Stimulated activated CD8-positive, alpha-beta memory T cell treated with anti-CD3 and anti-CD28 coated beads, Interleukin-4, amount 100 ng/mL, for 4 hours (primary cell): ENCODE measurements at places on chromosomes 12 and 14.

- DNase-seq: no peak
Measured at GRCh38 chr12:31728289-31728916, 418 bp downstream of the AMN1 start.

DNA sequence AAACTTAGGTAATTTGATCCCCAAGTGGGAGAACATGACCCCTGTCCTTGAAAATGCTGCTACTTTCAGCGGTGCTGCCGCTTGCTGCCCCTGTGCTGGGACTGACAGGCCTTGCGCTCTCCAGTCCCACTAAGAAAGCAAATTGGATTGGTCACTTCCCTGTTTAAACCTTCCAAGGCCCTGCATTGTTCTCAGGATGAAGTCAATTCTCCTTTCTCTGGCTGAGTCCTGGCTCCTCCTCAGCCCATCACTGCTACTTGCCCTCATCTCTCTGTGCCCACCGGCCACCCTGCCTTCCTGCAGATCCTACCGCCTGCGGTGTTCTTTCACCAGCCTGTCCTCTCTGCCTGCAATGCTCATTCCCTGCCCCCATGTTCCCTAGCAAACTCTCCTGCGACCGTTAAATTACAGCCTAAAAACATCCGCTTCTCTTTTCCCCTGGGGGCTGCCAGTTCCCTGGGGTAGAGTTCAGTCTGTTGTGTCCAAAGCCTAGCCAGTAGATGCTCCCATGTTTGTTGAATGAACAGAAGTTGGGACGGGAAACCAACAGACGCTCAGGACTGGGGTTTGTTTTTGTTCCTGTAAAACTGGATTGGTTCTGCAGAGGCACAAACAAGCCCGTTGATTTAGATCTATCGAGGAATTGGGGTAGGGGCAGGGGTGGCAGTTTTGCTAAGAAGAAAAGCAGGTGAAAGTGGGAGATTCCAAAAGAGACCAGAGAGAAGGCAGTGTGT is 127.3 kb upstream of the HIF1A start:
- no peak for DNase-seq

DNA sequence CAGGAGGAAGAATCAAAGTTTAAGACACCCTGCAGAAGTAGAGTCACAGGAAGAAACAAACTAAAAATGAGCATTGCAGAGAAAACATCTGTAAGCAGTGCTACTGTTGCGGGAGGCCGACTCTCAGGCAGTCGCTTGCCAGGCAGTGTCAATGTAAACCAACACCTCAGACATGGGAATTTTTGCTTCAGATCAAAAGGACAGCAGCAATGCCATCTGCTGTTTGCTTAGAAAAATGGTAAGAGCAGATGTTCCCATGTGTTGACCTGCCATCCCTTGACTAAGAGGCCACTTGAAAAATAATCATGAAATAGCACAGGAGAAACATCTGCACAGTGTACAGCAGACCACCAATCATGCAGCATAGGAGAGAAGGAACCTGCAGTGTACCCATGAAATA is 196.6 kb downstream of the SLC25A21 start:
- no peak for DNase-seq

GRCh38 chr12:124715121-124715990 is 147.9 kb upstream of the NCOR2 start:
- DNase-seq: no peak

- DNase-seq: no peak
Measured at GRCh38 chr14:91376547-91377477, 40.8 kb downstream of the CCDC88C start.

- DNase-seq: no peak
Measured at GRCh38 chr12:12210983-12211382, 55.9 kb downstream of the LRP6 start.

- DNase-seq: no peak
Measured at GRCh38 chr14:78690836-78691235, 520.7 kb downstream of the NRXN3 start.

- no peak for DNase-seq
Measured at GRCh38 chr14:50864946-50865345, 6.9 kb upstream of the ABHD12B start.

DNA sequence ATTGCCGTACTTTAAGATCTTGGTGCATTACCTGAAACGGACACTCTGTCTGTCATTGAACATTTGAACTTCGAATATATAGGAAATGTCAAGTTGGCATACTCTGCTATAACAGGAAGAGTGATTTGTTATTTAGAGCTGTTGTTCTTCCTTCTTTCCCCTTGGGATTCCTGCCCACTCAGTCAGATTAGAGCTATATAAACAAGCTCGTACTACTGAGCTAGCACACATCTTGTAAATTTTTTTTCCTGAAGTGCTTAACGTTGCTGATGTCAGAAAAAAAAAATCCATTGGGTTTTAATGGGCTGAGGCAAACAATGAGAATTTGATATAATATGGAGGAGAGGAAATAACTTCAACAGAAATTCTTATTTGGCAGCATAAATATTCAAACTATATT is 26.8 kb downstream of the RGS6 start:
- DNase-seq: no peak

DNA sequence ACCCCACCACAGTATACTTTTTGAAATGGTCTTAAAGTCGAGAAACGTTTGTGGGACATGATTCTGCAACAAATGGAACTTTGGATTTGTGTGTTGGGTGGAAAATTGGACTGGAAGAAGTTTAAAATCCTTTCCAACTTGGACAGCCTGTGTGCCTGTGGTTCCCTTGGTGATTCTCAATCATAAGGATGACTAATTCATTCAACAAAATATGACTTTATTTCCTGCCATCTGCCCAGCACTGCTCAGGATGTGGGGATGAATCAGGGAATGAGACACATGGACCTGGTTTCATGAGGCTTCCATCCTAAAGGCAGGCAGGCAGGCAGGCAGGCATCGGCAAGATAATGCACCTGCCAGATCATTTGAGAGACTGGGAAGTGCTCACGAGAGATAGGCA is 57.3 kb upstream of the TMEM132D start:
- no peak for DNase-seq

- DNase-seq: no peak
Measured at GRCh38 chr14:69980457-69981425, 101.5 kb downstream of the SMOC1 start.

DNA sequence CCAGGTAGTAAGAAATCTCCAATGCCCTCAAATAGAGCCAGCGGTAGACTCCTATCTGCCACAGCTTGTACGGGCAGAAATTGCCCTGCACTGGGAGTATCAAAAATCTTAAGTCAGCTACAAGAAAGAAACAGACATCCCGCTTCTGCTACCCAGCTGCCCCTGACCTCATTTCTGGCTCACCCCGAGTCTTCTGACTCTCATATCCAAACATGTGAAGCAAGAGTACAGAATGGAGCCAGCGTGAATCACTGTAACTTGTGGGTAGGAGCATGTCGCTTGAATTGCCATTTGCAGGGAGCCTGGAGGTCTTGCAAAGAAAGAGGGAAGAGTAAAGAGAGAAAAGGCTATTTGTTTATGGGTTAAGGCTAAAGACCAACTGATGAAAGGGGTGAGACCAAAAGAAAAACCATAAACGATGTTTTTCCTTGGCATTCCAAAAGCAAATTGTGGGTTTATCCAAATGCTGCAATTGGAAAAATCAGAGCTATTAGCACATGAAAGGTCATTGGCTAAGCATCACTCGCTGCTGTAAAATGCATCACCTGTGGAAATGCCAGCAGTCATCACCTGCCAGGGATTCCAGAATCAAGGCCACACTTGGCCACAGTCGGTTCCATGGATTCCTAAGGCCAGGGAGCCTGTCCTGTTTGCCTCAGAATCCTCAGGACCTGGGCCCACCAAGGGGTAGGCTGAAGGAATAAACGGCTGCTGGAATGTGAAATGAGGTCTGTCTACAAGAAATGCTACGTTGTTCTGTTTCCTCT is 86.6 kb downstream of the FOXN3 start:
- DNase-seq: no peak
